NCI-H1048 (cell line): ENCODE measurements at places on chromosomes 11 and 22.

DNA sequence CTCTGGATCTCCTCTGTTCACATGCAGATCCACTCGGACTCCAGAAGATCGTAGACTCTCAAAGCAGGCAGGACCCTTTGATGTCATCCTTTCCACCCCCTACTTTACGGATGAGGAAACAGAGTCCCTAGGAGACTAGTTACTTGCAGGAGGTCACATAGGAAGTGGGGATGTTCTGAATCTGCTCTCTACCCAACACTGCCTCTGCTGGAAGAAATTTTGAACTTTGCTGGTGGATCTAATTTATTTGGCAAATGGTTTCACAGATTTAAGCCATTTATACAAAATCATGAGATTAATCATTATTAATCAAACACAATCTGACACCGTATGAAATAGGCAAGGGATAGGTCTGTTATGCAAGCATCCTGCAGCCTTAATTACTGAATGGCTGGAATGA lies 55.0 kb upstream of the USP47 start:
- no peak for DNase-seq

DNA sequence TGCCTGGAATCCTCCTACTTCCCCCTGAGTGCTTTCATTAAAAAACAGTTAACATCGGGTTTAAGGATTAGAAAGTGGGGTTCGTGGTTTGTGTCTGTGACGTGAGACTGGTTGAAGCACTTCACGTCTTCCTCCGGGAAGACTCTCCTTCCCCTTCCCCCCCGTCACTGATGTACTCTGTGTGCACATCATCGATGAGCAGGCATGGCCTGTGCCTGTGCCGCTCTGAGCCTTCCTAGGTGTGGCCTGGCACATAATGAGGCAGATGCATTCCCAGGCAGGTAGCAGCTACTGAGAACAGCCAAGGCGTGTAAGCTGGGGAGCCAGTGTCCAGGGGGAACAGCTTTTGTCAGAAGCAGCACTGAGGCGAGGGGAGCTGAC lies 93.8 kb downstream of the BCR start:
- no peak for DNase-seq

GRCh38 chr11:65212226-65212801 lies 30.6 kb downstream of the CAPN1 start:
- no peak for DNase-seq

DNA sequence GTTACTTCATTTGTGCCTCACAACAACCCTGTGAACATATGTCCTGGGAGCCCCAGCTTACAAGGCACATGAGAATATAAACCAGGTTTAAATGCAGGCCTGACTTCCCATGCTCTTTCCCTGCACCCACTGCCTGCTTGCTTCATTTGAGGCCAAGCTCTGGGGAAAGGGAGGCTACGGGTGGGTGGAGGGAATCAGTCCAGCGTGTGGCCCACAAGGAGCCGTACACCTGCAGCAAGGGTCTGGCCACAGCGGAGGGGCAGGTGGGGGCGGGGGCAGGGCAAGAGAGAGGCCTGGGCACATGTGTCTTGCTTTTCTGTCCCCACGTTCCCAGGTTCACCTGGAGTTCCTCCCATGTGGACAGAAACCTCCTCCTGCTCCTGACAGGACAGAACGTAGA lies 26.2 kb downstream of the FAM83F start:
- no peak for DNase-seq

- no peak for DNase-seq
Measured at GRCh38 chr11:102111011-102111786, 952 bp downstream of the YAP1 start.

- DNase-seq, result no peak
Measured at GRCh38 chr11:17972987-17973386, 39.9 kb downstream of the SERGEF start.

DNA sequence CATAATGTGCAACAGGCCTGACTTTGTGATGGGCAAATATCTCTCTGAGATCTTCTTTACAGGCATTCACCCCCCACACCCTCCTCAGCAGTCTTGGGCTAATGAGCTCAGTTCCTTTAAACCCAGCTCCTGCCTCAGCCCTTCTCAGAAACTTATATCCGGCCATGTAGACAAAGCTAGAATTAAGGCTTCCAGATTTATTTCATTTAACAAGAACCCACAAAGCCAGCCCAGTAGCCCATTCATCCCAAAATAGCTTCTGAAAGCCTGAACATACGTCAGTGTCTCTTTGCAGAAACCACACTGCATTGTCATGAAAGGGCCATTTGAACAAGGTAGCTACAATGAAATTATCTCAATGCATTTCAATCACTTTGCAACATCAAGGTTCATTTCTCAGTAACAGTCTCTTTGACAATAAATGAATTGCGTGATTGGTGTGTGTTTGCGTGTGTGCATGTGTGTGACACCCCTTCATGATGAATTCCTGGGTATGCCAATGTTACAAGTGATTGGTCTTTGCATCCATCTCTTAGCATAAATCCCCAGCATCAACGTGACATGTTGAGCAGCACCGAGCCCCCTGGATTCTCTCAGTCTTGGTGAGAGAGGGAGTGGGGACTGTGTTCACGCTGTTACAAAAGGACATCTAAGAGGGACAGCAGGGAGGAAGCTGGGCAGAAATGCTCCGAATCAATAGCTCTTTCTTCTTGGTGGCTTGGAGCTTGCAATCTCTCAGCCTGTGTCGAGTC lies 299.6 kb downstream of the KIRREL3 start:
- no peak for DNase-seq

GRCh38 chr11:118602331-118602730 lies 5.1 kb upstream of the PHLDB1 start:
- DNase-seq, result no peak

DNA sequence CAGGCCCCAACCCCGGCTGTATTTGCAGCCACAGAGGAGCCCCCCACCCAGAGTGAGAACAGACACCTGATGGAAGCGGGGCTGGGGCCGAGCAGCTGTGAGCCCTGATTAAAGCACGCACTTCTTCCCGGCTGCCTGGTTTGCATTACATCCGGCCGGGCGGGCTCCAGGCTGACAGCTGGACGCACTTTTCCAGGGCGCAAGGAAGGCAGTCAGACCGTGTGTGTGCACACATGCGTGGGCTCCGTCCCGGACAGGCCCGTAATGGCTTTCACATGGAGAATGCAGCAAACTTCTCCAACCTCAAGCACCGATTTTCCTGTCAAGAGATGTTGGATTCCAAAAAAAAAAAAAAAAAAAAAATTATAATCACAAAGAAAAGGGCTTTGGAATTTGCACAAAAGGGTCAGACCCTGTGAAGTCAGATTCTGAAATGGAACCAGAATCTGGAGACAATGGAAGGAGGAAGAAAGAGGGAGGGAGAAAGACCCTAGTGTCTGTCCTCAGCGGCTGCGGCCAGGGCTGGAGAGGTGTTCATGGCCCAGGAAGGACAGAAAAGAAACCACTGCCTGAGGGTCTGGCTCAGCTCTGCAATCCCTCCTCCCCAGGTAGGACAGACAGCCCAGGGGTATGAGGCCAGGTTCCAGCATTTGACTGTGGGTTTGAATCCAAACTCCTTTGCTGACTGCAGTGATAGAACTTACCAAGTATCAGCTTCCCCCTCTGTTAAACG lies 365.5 kb downstream of the MN1 start:
- DNase-seq, result no peak

- DNase-seq, result no peak
Measured at GRCh38 chr11:120229451-120230424, 10.2 kb upstream of the POU2F3 start.
